Ovary (tissue), 10 donors: ENCODE measurements at places on chromosomes 3 and 15.

DNA sequence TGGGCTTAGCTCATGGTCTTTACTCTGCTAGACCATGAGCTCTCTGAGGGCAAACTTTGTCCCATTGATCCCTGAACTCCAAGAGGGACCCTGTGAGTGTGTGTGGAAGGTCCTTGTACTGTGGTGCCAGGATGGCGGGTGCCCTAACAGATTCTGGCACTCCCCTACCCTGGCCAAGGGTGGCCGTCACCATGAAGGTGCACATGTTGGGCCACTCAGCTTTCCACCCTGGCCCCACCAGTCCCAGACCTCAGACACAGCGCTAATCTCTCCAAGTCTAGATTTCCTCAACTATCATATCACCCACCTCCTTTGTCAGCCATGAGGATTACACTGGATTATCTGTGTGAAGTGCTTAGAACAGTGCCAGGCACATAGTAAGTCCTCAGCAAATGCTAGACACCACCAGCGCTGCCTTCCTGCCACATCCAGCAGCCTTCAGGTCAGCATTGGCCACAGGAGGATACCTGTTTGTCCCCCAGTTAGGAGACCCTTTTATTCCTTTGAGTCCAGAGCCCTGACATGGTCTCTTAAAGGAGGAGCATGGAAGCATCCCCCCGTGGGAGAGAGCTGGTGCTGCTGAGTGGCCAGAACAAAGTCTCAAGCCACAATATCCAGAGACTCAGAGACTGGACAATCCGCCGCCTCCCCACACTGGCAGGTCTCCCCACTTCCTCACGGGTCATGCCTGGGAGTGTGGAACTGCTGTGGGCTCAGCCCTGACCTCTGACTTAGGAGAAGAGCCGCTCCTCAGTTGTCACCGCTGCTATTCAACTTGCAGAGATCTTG is 44.5 kb upstream of the SLCO2A1 start:
- no peak for DNase-seq

GRCh38 chr3:127706312-127706711 is 33.6 kb downstream of the ABTB1 start:
- DNase-seq = no peak

GRCh38 chr15:89360294-89360971 is 25.8 kb upstream of the POLG start:
- no peak for DNase-seq

GRCh38 chr3:184593220-184593927 is 31.8 kb downstream of the EPHB3 start:
- peak; percentile 73 for DNase-seq

GRCh38 chr3:103907567-103907966 is 1459.1 kb upstream of the ALCAM start:
- DNase-seq = no peak
